Central memory CD4-positive, alpha-beta T cell (primary cell): ENCODE measurements at places on chromosomes 13 and 19.
A peak's percentile ranks its signal among the peaks of the same experiment; 100 is the strongest.

- no peak for DNase-seq
These were observed 3.1 kb upstream of the BCL3 start for GRCh38 chr19:44745341-44745831.

DNA sequence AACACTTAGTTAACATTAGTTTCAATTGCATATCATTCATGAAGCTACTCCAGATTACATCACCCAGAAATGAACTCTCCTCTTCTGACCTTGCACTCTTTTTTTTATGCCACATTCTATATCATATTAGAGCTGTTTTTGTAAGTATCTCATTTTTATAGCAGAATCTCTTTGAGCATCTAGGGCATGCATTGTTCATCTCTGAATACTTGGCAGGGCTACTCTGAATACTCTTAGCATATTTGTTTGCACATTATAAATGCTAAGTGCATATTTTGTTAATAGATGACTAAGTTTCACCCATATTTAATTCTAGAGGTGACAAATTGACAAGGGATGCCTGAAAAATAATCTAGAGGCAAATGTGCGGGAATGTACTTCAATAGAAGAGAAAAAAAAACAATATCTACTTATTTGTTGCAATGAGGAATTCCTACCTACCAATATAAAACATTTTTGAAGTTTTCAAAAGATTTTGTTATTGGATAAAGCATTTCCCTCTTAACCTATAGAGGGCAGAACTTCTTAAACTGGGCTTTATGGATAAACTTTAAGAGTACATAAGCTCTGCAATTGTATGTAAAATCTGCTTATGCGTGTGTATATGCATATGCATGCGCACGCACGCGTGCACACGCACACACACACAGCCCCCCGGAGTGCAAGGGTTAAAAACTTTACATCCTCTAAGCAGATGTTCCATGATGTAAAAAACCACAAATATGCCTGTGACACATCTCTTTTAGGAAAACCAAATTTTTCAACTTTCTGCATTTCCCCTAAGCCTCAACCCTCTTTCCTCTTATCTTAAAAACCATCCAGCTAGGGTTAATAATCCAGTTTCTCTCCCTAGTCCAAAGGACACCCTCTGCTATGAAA lies 73.0 kb upstream of the OXGR1 start:
- DNase-seq = no peak

GRCh38 chr13:78160793-78161192 lies 242.2 kb upstream of the EDNRB start:
- no peak for DNase-seq

GRCh38 chr13:79502859-79503468 lies 22.0 kb downstream of the NDFIP2 start:
- DNase-seq = no peak

DNA sequence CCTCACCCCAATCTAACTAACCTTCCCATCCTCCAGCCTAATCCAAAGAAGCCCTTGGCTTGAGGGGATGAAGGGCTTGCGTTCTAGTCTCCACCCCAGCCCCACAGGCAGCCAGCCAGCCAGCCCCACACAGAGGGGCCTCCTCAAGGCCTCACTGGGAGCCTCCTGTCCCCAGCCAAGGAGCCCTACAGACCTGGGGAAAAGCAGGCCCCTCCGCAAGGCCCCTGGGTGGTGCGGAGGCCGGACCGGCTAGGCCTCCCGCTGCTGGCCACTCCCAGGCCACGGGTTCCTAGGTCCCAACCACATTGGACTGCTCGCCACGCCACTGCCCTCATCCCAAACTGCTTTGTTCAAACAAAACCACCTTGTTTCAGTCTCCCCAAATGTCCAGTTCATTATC lies 78.0 kb downstream of the ZIC5 start:
- DNase-seq = no peak

DNA sequence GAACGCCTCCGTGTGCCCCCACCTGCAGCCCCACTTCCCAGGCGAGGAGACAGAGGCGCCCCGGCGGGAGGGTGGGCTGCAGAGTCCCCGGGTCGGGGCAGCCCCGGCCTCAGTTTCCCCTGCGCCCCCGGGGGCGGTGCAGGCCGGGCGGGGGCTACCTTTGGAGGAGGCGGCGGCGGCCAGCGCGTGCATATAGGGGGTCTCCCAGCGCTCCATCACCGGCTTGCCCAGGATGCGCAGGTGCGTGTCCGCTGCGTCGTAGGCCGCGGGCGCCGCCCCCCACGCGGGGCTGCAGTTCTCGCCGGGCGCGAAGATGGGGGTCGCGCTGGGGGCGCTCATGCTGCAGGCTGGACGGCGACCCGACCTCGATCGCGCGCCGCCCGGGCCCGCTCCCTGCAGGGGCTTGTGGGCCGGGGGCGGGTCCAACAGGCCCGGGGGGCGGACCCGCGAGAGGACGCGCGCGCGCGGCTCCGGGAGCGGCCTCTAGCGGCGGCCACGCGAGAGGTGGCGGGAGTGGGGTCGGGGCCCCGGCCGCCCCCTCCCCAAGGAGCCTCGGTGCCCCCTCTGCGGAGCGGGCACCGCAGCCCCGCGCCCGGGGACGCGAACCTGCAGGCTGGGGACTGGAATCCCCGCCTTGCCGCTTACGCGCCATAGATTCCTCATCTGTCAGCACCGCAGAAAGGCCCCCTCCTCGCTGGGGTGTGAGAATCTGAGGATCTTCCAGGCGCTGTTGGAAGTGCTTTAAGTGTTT lies at the start of gene GAMT:
TSS of gene GAMT (minus strand) at position 405 of the 751 bp plus-strand sequence. CDS start at position 339, 66 bp downstream.
- DNase-seq = peak; percentile 34

- DNase-seq = peak; percentile 72
These were observed 22.3 kb upstream of the ZBTB7A start for GRCh38 chr19:4088975-4089374.

DNA sequence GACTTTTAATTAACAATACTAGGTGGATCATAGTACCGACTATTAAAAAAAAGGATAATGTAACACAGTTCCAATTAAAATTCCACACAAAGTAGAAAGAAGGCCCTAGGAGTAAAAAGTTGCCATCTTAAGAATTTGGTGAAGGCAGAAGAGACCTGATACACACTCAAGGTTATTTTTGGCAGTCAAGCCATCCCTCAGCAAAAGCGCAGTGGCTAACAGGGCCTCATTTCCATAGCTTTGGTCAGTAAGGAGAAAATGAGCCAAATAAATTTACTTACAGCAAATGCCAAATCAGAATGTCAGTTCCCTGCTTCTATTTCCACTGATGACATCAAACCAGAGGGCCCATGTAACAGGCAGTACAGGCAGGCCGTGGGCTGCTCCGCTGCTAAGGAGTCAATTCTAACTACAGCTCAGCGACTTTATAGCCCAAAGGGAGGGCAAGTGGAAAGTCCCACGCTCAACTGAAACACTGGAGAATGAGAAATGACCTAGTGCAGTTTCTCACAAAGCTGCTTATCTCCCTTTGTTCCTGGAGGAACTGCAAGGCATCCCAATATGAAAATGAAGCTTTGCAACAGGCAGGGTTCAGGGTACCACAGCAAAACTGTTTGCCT lies 6.3 kb downstream of the ARGLU1 start:
- DNase-seq = no peak

DNA sequence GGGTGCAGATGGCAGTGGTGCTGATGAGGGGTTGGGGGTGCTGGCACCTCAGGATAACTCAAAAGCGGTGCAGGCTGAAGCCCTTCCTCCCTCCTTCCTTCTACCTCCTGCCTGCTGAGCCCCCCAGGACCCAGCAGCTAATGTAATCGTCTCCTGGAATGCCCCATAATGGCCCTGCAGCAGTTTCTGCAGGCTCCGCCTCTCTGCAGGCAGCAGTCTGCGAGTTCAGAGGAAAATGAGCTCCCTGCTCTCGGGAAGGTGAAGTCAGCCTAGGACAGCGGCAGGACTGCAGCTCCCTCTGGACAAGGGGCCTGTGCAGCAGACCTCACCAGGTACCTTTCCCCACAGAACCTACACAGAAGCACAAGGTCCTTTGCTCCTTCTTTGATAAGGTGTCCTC lies 130.9 kb downstream of the ZDHHC20 start:
- no peak for DNase-seq

- no peak for DNase-seq
These were observed 37.9 kb downstream of the N4BP2L1 start for GRCh38 chr13:32390048-32390447.

DNA sequence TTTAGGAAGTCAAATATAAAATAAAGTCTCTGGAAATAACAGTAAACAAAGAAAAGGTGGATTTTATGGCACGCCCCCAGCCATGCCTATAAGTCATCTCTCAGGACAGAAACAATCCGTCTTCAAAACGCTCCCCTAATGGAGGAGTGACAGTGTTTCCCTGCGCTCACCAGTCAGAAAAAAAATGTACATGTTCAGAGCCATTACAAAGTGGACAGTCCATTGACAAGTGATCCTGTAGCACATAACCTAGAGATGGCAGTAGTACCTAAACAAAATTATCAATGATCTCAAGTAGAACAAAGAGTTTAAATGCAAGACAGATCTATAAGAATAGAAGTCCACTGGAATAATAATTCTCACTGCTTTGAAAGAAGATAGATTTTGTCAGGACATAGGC lies 891.7 kb upstream of the MIR17HG start:
- no peak for DNase-seq

DNA sequence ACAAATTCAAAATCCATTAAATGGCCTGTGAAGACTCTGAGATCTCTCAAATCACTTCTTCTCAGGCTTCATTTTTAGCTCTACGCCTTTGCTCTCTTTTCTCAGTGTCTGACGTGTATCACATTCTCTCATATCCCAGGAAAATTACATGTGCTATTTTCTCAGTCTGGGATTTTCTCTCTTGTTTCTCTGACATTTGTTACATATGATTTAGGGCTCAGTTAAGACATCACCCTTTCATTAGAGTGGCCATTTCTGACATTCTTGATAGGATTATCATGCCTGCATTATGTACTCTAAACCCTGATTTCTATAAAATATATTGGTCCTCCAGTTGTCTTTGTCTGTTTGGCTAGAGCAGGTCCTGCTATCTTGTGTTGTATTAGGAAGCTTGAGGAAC lies 136.6 kb downstream of the GPC5 start:
- DNase-seq = no peak

GRCh38 chr19:6417713-6418561 lies 6.7 kb downstream of the KHSRP start:
- DNase-seq = no peak

DNA sequence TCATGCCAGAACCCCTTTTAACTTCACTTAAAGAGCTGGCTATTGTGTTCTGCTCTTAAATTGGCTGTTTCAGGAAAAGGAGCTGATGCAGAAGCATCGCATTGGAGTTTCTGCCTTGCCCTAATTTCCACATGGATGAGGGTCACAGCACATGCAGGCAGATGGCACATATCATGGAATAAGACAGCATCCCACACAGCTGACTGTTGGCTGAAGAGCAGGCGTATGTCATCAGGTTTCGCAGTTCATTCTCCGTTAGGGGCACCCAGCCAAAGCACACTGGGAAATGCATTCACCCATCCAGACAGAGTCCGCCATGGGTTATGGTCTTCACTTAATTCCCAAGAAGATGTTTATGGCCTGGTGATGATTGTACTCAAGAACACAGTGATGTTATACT lies 572.5 kb downstream of the LIG4 start:
- no peak for DNase-seq

- DNase-seq = peak; percentile 70
These were observed 7.7 kb upstream of the TMEM161A start for GRCh38 chr19:19145684-19146608.

- DNase-seq = no peak
These were observed 15.3 kb upstream of the HNRNPUL1 start for GRCh38 chr19:41248895-41249294.

- no peak for DNase-seq
These were observed 2.2 kb downstream of the HIF3A start for GRCh38 chr19:46299004-46299509.

DNA sequence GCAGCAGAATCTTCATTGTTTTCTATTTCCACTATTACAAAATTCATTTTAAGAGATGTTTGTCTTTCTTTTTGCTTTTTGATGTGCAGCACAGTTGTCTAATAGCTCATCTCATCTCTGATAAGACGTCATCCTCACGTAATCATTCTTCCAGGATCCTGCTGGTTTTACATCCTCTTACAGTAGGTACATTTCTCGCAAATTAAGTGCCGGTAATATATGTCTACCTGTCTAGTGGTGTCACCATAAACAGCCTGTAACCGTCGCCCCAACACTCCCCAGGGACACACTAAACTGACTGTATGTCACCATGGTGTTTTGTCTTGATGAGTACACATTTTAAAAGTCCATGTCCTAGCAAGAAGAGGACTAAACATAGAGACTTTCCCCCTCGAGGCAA lies 94.5 kb upstream of the VSTM2B start:
- DNase-seq = no peak
